ENCODE measurements at places on chromosomes 4 and X.

GRCh38 chr4:184574861-184575260, 74.4 kb downstream of the CASP3 start:
- no peak for DNase-seq

DNA sequence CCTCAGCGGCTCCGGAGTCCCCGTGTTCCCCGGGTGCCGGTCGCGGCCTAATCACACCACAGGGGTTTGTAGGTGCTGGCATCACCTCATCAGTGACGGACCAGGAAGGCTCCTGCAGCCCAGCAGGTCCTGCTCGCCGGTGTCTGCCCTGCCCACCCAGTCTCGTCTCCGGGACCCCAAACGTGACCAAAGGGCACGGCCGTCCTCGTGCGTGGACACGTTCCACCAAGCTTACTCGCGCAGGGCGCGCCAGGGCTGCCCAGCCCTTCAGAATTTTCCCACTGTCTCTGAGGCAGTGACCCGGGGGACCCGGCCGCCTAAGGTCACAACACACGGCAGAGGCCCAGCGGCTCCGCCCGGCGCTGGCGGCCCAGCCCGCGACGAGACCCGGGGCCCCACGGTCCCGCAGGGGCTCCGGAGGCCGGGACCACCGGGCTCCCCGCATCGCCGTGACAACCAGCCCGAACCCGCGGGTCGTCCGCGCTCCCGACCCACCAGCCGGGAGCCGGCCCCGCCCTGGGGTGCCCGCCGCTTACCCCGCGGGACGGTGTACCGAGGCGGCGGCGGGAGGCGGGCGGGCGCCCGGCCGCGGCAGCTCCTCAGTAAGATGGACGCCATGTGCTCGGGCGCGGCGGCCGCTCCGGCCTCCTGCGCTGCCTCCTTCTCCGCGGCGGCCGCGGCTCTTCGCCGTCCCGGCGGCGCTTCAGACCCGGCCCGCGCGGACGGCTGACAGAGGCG, 454 bp downstream of the LETM1 start:
- DNase-seq, result no peak

DNA sequence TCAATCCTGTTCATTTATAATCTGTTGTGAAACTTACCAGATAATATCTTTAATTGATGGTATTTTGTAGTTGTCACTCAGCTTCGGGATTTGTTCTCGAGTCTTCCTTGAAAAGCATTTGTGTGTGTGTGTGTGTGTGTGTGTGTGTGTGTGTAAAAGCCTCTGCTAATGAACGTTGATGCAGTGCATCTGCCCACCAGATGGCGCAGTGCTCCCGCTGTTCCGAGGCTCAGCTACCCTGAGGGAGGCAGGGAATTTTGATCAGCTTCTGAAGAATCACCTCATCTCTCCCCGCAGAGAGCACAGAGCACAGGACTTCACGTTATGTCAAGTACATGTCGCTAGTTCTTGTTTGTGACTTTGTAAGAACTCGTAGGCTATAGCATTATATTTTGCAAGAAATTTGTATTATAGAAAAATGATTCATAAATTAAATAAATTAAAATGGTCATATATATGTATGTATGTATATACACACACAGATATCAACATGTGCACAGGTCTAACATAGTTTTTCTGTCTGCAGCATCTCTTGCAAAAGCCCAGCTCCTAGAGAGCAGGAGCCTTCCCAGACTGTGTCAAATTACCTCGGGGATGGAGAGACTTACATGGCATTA, 316.7 kb upstream of the IGFBP7 start:
- peak; percentile 59 for DNase-seq

GRCh38 chr4:118390121-118390520, 37.3 kb upstream of the PRSS12 start:
- DNase-seq, result no peak

DNA sequence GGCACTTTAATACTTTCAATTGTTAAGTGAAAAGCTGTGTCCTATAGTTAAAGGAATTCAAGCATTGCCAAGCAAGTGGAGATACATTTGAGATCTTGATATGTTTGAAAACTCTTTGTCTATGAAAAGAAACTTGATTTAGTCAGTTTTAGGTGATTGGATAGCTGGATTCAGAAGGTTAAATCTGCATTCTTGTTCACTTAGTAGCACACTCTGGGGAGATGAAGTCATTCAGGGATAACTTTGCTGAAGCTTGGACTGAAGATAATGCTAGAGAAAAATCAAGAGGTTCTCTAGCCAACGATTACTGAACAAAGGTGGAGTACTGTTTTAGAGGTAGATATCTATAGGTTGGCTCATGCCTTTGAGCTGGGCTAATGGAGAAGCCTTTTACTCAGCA, 90.6 kb downstream of the DCAF8L2 start:
- no peak for DNase-seq

DNA sequence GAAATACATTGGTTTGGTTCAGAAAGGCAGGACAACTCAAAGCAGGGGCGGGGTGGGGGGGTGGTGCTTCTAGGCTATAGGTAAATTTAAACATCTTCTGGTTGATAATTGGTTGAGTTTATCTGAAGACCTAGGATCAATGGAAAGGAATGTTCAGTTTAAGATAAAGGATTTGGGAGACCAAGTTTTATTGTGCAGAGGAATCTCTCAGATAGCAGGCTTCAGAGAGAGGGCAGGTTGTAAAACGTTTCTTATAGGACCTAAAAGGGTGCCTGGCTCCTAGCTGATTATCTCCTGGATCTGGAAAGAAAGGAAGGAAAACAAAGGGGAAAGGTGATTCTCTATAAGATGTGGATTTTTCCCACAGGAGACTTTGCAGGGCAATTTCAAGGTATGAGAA, 94.0 kb downstream of the TMEM47 start:
- DNase-seq, result no peak

DNA sequence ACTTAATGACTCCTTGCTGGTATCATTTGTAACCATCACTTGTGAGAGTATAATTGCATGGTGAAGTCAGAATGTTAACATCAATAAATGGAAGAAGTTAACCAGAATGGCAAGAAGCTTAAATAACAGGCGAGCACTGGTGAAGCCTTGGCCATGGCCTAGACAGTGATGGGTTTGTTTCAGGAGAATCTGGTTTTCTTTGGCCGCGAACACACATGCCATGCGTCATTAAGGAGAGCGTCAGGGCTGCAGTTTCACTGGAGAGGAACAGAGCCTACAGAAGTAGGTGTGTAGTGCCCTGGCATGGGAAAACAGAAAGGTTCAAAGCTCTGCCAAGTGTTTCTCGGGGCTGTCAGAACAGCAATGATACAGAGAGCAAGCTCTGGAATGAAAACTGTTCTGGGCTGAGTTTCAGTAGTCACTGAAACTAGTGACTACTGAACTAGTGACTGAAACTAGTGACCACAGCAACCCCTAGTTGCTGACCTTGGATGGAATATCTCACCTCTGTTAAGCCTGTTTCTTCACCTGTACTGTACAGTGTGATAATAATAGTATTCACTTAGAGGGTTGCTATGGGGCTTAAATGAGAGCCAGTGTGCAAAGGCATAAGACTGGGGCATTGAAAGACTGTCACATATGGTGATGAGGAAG, 93.8 kb downstream of the C4orf51 start:
- DNase-seq, result peak; percentile 6

DNA sequence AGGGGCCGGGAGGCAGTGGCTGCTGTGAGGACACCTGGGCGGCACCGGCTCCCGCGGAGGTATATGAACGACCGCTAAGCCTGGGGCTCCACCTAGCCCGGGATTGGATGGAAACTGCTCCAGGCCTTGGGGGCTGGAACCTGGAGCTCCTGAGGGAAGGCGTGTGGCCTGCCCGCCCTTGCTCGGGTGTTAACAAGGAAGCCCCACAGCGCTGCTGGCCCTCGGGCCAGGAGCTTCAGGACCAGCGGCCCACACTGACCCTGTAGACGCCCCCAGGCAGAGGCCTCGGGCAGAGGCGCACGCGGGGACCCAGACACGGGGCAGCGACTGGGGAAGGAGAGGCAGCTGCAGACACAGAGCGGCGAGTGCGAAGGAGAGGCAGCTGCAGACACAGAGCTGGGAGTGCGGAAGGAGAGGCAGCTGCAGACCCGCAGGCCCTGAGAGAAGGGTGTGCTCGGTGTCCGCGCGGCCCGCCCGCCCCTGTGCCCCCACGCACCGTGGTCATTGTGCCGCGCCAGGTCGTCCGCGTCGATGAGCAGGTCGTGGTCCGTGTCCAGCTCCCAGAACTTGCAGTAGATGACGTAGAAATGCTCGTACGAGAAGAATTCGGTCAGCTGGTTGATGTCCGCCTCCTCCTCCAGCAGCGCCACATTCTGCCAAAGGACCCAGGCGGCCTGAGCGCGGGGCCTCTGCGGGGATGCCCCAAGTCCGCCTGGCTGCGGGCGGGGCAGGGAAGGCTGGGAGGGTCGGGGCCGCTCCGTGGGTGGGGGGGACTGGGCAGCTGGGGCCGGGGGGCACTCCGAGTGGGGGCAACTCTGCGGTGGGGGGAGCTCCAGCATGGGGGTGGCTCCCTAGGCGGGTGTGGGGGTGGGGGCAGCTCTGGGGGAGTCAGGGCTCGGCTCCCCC, 26.7 kb upstream of the GTPBP6 start:
- no peak for DNase-seq

GRCh38 chrX:119017077-119017476, 42.7 kb downstream of the LONRF3 start:
- DNase-seq, result no peak

DNA sequence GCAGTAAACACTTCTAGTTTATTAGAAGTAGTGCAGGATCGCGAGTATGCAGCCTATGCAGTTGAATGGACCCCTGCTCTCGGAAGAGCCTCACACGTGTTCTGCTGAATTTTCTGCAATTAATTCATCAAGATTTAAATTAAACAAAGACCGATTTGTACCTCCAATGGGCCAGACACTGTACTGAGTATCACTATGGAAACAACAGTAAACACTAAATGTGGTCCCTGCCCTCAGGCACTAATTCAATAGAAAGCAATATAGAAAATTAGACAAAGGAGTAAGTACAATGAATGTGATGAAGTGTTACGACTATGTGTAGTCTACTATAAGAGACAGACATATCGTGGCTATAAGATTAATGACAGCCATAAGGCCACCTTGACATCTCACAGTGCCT, 740.3 kb upstream of the FRG1 start:
- DNase-seq, result no peak

- peak; percentile 66 for DNase-seq
These were observed 54.4 kb downstream of the NBDY start for GRCh38 chrX:56783450-56783831.

- no peak for DNase-seq
These were observed 60.8 kb downstream of the ZNF732 start for GRCh38 chr4:244471-244870.

DNA sequence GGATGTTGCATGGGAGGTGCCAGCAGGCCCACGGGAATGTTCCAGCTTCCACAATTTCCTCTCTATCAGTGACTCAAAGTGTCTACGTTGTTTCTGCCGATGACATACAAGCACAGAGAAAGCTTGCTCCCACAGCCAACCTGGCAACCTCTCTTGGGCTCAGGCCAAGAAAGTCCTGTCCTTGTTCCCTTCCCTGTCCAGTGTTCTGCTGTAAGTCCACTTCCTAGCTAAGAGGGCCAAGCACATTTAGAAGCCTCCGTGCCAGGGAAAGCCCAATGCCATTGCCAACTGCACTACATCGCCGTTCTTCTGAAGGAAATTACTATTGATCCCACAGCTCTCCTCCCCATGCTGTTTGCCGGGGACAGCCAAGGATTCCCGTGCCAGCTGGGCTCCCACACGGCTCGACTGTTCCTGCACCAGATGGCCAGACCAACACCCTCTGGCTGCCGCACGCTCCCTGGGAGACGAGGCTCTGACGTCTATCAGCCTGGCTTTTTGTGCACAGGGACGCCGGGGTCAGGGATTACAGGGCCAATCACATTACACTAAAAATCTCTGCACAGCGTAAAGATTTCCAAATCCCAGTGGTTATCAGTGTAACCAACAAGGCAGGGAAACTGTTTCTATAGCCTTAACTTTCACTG, 284.0 kb downstream of the BCOR start:
- peak; percentile 55 for DNase-seq

GRCh38 chrX:23890933-23891332, 16.8 kb downstream of the APOO start:
- no peak for DNase-seq

- DNase-seq, result no peak
These were observed 177.8 kb downstream of the NPFFR2 start for GRCh38 chr4:72209600-72209999.

DNA sequence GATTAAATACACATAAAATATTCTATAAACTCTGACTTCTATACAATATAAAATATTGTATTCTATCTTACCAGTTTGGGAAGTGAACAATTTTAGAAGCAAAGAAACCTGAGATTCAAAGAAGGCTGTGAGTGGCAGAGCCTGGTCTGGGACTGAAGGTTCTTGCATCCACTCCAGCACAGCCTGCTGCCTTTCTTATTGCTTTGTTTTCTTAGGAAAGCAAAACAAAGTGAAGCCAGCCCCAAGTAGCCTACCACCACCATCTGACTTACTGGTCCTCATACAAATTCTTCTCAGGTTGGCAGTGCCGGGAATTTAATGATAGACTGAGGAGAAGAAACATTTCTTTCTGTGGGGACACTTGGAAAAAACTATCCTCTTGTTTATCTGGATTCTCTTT, 129.7 kb upstream of the SMAD1 start:
- peak; percentile 20 for DNase-seq

GRCh38 chrX:145818186-145819113, 821 bp downstream of the SLITRK2 start:
- no peak for DNase-seq

DNA sequence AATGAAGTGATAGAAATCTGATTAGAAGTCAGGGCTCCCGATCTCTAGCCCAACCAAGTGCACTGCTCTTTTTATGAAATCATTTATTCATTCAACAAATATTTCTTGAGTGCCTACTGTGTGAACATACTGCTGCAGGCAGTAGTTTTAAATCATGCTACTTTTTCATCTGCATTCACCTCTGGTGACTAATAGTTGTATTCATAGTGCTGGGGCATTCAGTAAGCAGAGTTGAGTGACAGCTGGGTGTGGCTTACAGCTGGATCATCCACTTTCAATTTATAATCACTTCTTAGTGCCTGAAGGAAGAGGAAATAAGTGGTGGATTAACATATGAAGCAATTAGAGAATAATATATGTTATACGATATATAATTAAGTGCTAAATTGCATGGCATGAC, 94.1 kb upstream of the HPRT1 start:
- no peak for DNase-seq

DNA sequence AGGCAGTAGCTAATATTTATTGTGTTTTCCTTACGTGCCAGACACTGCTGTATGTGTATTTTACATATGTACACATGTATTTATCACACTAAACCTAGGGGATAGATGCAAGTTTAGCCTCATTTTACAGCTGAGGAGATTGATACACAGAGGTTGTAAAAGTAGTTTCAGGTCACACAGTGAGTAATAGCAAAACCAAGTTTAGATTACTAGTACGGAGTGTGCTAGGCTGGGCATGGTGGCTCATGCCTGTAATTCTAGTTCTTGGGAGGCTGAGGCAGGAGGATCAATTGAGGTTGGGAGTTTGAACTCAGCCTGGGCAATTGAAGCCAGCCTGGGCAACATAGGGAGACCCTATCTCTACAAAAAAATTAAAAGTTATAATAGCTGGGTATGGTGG, 701.1 kb upstream of the ATOH1 start:
- DNase-seq, result no peak

- no peak for DNase-seq
These were observed 77.0 kb downstream of the COQ2 start for GRCh38 chr4:83207497-83208101.

GRCh38 chrX:5220421-5220820, 1008.2 kb downstream of the NLGN4X start:
- DNase-seq, result no peak

- DNase-seq, result no peak
These were observed 27.4 kb upstream of the CLDN24 start for GRCh38 chr4:183349673-183350072.

- no peak for DNase-seq
These were observed 76.5 kb upstream of the MSX1 start for GRCh38 chr4:4782969-4783368.

- no peak for DNase-seq
These were observed 1.3 kb upstream of the HAND2 start for GRCh38 chr4:173531086-173531965.

Measured in hippocampal formation (tissue), 2 donors.